Aorta (tissue), 5 donors: ENCODE measurements at places on chromosomes 2 and 18.

GRCh38 chr2:37119157-37119556 is 34.8 kb downstream of the GPATCH11 start:
- no peak for DNase-seq

DNA sequence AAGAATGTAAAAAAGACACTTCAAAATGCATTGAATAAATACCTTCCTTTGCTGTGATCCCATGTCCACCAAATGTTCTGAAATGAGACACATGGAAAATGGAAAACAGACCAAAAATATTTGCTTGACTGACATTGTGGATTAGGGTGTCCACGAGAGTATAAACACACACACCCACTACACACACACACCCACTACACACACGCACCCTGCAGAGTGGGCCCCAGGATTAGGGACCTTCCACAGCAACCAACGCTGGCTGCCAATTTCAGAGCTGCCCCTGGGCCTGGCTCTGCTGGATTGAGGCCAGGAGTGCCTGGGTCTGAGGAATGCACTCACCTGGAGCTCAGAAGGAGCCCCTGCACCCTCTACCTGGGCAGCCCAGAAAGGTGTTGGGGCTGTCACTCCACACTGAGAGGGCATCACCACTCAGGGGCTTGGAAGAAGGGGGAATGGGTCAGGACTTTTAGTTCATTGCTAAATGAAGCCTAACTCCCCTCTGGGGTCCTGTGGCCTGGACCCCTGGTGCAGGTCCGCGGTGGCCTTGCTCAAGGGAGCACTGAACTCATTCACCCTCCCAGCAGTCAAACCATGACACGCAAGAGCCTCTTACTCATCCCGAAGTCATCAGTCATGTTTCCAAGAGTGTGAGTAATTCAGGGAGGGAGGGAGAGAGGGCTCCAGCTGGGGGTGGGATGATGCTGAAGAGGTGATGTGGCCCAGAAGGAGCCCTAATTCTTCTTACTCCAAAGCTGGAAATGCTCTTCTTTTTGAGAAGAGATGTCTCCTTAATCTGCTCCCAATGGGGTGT is 50.2 kb upstream of the PLB1 start:
- no peak for DNase-seq

DNA sequence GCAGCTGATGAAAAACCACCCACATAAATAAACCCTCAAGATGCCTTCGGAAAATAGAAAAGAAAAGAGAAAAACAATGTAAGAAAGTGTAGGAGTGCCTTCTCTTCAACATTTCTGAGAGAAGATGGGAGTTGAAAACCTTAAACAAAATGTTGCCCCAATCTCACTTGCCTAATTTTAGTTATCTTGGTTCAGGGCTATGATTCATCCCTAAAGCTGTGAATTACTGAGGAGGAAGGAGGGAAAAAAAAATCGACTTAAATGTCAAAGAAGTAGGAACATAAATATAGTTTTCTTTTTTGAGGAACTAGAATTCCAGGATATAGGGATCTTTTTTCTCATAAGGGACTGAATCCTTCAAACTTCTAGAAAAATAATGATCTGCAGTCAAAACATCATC is 360.3 kb downstream of the TGIF1 start:
- no peak for DNase-seq

GRCh38 chr18:79690586-79691482 is 11.2 kb downstream of the CTDP1 start:
- peak; percentile 29 for DNase-seq

DNA sequence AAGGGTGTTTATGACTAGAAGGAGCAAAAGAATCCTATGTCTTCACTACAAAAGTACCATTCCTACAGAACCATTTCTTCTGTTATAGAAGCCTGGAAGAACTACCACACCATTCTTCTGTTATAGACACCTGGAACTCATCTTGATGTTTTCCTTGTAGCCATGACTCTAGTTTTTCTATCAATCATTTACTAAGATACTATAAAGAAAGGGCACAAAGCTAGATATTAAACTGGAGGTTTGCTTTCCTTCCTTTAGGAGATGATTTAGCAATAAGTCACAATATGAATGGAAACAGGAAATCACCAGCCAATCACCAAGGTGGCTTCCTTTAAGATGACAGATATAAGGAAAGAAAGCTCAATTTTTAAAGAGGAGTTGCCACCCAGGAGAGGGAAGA is 100.3 kb upstream of the NEUROD1 start:
- no peak for DNase-seq

GRCh38 chr18:2826581-2826980 is 20.2 kb upstream of the EMILIN2 start:
- no peak for DNase-seq

- no peak for DNase-seq
Measured at GRCh38 chr2:168552450-168552856, 96.4 kb downstream of the CERS6 start.

GRCh38 chr18:75915941-75916623 is 488.6 kb upstream of the SMIM21 start:
- peak; percentile 79 for DNase-seq

GRCh38 chr2:231429901-231430300 is 34.4 kb downstream of the NCL start:
- no peak for DNase-seq

DNA sequence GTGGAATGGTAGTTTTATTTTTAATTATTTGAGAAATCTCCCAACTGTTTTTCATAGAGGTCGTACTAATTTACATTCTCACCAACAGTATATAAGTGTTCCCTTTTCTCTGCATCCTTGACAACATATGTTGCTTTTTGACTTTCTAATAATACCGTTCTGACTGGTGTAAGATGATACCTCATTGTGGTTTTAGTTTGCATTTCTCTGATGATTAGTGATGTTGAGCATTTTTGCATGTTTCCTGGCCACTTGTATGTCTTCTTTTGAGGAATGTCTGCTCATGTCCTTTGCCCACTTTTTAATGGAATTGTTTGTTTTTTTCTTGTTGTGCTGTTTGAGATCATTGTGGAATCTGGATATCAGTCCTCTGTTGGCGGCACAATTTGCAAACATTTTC is 242.5 kb downstream of the ZNF521 start:
- DNase-seq, result no peak

DNA sequence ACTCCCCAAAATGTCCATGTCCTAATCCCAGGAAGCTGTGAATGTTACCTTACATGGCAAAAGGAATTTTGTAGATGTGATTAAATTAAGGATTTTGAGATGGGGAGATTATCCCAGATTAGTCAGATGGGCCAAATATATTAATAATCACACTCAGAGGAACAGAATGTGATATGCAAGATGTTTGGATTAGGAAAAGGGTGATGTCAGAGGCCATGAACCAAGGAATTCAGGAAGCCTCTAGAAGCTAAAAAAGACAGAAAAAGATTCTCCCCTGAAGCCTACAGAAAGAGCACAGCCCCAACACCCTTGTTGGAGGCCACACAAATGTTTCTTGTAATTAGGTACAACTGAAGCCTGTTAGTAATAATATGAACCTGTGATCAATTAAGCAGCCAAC is 13.1 kb downstream of the TMEM131 start:
- no peak for DNase-seq

- no peak for DNase-seq
Measured at GRCh38 chr2:68710756-68711155, 23.9 kb upstream of the ARHGAP25 start.

GRCh38 chr2:142682528-142682927 is 194.9 kb upstream of the KYNU start:
- no peak for DNase-seq

- no peak for DNase-seq
Measured at GRCh38 chr18:34633368-34633767, 76.7 kb upstream of the DTNA start.

DNA sequence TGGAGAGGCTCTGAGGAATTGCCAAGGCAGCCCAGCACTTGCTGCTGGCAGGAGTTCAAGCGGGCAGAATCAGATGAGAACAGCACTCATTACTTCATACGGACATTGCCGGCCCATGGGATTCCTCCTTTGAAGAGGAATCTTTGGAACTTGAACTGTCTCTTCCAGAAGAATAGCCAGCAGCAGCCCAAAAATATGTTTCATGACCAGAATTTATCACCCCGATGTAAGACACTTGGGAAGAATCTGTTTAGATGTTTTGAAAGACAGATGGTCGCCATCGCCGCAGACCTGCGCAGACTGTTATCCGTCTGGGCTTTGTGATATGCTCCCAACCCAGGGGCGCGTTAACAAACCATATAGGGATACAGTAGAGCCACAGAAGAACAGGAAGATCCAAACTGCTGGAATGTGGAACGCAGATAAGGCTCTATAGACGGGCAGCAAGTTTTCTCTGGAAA is 3.7 kb upstream of the ADI1 start:
- peak; percentile 68 for DNase-seq

DNA sequence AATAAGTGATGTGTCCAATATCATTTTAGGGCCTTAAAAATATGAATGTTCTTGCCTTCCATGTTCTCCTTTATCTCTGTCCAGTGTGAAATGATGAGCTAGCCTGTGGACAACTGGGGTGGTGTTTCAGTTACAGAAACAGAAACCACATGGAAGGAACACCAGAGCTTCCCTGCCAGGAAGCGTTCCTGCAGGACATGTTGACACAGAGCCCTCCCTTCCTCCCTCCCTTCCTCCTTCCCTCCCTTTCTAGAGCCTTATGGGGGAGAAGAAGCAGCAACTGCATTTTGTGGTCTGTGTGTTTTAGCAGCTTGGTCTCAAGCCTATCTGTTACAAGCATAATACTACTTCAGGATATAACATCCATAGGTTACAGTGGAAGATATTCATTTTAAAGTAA is 539.7 kb upstream of the NETO1 start:
- DNase-seq, result no peak

GRCh38 chr2:110718990-110719389 is 13.4 kb upstream of the ACOXL start:
- no peak for DNase-seq

- no peak for DNase-seq
Measured at GRCh38 chr2:67851956-67852824, 210.6 kb downstream of the C1D start.

DNA sequence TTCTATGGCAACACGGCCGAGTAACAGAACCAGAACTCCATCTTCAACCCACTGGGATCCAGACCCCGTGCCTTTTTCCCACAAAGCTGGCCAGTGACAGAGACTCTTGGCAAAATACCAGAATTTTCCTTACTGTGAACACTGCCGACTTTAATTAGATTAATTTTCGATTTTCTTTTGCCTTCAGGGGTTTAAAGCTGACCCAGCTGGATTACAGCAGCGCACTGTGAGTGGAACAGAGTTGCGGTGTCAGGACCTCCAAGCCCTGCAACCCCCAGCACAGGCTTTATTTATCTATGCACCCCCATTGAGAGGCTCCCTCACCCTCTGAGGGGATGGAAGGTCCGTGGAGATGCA is 36.4 kb downstream of the CTIF start:
- no peak for DNase-seq

DNA sequence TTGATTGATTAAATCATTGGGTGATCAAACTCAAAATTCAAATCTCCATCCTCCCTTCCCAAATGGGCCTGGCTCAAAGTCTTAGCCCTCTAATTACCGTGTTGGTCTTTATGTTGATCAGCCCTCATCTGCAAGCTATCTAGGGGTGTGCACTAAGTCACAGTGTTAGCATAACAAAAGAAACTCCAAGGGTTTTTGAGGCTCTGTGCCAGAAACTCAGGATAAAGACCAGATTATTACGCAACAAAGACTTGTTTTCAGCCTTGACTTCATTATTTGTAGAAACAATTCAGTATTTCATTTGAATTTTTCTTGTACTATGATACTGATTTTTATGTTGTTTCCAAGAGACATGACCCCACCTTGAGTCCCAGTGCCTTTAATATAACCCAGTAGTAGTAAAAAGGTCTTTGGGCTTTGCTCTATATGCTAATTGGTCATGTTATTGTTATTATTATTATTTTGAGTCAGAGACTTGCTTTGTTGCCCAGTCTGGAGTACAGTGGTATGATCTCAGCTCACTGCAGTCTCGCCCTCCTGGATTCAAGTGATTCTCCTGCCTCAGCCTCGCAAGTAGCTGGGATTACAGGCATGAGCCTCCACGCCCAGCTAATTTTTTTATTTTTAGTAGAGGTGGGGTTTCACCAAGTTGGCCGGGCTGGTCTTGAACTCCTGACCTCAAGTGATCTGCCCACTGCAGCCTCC is 13.9 kb downstream of the PSMD14 start:
- DNase-seq, result no peak

DNA sequence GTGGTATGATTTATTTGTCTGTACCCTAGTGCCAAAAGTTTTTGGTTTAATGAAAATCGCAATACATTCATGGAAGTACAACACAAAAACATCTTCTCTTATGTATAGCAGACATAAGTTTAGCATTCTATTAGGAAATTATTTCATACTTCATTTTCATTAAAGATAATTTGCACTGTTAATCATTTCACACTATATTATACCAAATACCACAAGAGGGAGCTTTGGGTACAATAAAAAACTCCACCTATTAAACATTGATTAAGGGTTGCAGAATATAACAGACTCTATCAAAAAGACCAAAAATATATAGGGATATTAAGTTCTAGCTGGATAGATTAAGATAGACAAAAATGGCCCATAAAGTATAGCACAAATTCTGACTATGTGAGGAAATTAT is 79.0 kb downstream of the SLC66A3 start:
- DNase-seq, result no peak

DNA sequence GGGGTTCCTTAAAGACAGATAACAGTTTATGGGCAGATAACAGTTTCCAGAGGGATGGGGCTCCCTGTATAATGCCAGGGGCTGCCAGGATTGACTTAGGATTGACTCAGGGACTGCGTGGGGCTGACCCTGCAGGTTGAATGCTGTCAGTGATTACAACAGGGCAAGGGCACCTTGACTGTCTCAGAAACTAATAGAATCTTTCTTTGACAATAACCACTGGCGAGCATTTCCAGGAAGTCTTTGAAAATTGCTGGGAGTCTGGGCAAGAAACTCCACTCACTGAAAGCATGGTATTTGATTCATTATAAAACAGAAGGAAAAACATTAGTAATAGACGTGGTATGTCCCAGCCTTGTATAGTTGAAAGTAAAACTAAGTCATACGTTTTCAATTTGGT is 101.0 kb downstream of the GPD2 start:
- DNase-seq, result no peak

- no peak for DNase-seq
Measured at GRCh38 chr2:5826979-5827655, 134.9 kb downstream of the SOX11 start.

GRCh38 chr18:12397793-12398192 is 9.9 kb upstream of the PRELID3A start:
- no peak for DNase-seq

DNA sequence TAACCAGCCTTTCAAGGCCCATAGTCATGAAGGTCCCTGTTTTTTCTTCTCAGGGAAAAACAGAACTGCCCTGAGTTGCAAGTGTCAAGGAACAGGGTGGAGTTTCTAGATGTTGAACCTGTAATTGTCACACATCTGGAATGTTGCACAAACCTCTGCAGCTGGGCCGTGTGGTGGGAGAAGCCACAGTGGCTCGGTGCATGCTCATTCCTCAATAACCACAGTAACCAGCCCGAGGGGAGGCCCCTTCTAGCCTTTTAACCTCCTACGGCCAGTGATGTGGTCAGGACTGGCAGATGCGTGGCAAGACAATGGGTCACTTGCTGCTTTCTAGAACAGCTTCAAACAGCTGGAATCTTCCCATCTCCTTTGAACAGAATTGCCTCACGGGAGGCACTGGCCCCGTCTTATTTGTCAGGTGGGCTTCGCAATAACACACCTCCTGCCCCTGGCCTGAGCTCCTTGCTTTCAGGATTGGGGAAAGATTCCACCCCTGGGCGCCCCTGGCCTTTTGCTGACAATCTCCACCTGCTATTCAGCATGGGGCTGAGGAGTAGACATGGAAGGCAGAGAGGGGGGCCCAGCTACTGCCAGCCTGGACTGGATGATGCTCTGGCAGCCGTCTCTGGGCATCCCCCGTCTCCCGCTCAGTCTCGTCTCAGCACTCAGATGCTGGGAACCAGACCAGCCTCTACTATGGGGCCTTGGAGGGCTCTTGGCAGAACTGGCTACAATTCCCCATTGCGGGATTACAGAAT is 102.9 kb downstream of the KLHL29 start:
- DNase-seq, result peak; percentile 40
